Activated CD8-positive, alpha-beta memory T cell treated with anti-CD3 and anti-CD28 coated beads for 48 hours (primary cell): ENCODE measurements at places on chromosomes 11 and 22.

GRCh38 chr11:79397252-79397651 is 43.6 kb downstream of the TENM4 start:
- no peak for DNase-seq

DNA sequence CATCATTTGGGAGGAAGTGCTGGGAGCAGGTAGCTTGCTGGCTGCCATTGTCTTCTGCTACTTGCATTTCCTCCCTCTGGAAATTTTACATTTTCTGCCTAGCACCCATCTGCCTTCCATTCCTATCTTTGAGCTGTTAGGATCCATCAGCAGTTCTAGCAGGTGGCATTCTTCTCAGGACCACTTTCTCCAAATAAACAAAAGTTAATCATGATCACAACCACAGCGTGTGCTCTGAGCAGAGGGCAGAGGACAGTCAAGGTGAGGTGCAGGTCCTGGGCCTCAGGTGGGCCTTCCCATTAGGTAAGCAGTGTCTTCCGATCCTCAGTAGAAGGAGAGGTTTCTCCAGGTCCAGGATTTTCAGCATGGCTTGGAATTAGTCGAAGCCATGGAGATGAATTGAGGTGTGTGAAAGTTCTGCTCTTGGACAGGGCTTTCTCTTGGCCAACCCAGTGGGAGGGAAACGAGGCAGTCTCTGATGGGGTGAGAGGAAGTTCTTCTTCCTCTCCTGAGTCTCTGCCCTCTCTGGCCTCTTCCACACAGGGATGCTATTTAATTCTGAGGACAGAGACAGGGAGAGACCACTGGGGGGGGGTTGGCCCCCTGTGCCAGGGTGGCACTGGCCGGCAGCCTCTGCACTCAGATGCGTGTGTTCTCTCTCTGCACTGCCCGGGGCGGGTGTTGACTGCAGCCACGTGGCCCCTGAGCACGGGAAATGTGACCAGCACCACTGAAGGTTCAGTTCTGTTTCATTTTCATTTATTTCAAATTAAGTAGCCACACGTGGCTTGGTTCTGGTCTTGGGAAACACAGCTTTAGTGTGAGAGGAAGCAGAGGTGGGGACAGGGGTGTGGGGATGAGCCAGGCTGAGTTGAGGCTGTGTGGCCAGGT is 170.8 kb downstream of the TBC1D22A start:
- DNase-seq: no peak

DNA sequence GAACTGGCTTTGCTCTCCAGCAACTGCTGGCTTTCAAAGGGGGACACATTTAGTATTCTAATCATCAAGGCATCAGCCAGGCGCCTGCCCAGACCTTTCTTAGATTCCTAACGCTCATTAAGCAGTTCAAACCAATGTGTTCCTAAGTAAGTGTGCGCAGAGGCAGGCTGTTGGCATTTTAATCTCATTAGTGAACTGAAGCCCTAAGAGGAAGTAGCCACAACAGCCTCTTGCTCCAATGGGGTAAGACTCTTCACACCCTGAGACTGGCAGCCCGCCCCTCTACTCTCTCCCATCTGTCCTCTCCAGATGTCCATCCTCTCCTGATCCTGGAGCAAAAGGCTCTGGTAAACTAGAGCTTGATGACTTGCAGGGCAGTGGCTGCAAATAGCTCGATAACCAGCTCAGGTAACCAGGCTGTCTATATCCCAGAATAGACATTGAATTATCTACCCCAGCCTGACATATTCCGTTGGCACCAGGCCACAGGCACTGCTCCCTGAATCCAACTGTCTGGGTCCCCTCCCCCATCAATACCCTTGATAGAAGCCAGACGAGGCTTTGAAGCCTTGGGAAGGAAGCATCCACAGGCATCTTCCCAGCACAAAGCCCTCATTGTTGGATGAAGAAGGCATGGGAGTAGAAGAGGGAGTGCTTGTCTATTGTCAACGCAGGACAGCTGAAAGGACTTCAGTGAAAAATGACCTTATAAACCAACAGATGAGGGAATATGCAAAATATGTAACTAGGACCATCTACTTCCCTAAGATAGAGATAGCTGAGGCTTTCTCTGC is 321.1 kb downstream of the TENM4 start:
- no peak for DNase-seq

GRCh38 chr11:115471367-115471766 is 32.8 kb downstream of the CADM1 start:
- DNase-seq: no peak

DNA sequence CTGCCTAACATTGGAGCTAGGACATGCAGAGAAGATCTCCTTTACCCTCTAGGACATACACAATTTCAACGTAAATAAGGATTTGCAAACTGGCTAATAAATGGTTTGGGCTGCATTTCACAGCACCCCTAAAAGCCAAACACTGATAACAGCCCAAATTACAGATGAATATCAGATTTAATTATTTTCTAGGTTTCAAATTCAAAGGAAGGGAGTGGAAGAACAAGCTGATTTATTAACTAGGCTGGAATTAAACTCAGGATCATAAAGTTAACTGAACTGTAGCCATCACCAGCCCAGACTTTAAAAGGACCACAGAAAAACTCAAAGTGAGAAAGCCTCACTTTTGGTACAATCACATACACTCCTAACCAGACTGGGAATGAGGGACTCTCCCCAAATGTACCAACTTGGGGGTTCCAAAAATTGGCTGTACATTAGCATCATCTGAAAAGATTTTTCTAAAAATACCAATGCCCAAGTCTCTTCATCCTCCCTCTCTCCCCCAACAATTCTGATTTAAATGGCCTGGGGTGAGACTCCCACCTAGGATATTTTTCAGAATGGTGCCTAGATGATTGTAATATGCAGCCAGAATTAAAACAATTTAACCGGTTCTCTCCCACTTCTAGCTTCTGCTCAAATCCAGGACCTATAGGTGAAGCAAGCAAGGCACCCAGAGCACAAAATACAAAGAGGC is 43.5 kb downstream of the SYTL2 start:
- no peak for DNase-seq

DNA sequence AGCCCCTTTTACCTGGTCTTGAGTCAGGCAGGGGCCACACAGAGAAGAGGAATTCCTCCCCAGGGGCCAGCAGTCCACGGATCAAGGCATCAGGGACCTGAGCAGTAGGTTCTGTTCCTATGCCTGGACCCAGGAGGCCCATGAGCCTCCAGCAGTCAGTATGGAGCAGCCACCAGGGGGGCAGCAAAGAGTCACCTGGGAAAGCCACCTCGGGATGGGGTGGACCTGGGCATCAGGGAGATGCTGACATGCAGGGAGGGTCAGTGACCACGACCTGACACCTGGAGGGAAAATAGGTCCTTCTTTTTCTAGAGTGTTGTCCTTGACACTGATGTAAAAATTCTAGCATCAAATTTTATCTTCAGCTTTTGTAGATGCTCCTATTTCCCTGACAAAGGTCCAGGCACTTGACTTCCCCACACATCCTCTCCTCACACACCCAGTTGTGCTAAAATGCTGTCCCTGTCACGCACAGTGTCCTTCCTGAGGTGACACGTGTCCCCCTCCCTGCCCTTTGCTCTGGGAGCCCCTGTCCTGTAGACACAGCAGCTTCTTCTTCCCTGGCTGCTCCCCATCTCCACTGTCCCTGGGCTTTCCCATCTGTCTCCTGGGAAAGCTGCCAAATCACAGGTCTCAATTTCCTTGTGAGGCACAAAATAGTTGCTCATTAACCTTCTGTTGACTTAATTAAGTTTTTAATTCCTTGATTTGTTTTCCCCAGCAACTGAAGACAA is 70.0 kb upstream of the IGLL5 start:
- DNase-seq: no peak

DNA sequence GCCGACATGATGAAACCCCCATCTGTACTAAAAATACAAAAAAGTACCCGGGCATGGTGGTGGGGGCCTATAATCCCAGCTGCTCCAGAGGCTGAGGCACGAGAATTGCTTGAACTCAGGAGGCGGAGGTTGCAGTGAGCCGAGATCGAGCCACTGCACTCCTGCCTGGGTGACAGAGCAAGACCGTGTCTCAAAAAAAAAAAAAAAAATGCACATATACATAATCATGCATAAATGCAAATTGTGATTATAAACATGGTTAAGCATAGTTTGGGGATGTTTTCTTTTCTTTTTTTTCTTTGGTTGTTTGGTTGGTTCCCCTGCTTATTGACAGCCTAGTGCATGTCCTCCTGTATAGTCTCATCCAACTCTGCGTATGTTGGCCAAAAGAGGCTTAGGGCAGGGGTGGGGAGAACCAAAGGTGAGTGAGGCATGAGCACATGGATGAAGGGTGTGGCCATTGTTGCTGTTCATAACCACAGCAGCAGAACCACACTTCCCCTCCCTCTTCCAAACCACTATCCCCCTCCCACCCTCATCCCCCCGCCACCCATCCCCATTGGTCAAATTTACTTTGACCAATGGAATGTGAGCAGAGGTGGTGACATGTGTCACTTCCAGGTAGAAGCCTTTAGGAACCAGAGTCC is 6.9 kb upstream of the VPS37C start:
- no peak for DNase-seq

GRCh38 chr11:130051082-130051481 is 18.6 kb upstream of the APLP2 start:
- no peak for DNase-seq

GRCh38 chr11:70278994-70279393 is 8.5 kb downstream of the PPFIA1 start:
- DNase-seq: no peak

- DNase-seq: no peak
Measured at GRCh38 chr11:87368151-87368550, 330.4 kb downstream of the TMEM135 start.

DNA sequence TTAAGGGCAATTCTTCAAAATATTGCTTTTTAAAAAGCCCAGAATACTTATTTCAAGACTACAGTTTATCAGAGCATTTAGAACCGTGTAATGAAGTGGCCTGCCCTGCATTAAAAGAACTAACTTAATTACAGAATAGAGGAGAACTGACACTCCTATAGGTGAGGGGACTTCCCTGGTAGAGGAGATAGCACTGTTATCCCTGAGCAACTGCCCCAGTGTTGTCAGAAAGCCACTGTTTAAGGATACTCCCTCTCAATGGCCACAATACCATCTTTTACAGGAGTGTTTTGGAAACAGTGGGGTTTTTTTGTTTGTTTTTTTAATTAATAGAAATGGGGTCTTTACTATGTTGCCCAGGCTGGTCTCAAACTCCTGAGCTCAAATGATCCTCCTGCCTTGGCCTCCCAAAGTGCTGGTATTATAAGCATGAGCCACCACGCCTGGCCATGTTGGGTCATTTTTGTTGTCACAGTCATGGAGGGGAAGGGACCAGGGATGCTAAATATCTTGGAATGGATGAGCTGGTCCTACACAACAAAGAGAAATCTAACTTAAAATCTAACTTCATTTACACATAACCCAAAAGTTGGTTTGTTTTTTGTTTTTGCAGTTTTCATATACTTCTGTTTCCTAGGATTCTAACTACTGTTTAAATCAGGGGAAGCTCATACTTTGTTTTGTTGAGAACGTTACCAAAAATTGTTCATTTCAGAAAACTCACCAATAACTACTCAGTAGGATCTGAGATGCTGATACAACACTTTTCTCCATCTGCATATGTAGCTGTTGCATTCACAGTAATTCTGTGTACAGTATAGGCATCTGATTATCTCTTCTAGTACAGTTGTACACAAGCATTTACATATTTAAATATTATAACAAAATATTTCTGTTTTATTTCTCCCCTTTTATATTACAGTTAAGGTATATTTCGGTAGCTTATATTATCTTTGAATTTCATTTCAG is 8.1 kb downstream of the RPL27A start:
- DNase-seq: no peak

- DNase-seq: peak; percentile 34
Measured at GRCh38 chr22:30005213-30005857, 74.9 kb upstream of the HORMAD2 start.

GRCh38 chr11:122656073-122656630 is 630 bp downstream of the UBASH3B start:
- DNase-seq: peak; percentile 47

DNA sequence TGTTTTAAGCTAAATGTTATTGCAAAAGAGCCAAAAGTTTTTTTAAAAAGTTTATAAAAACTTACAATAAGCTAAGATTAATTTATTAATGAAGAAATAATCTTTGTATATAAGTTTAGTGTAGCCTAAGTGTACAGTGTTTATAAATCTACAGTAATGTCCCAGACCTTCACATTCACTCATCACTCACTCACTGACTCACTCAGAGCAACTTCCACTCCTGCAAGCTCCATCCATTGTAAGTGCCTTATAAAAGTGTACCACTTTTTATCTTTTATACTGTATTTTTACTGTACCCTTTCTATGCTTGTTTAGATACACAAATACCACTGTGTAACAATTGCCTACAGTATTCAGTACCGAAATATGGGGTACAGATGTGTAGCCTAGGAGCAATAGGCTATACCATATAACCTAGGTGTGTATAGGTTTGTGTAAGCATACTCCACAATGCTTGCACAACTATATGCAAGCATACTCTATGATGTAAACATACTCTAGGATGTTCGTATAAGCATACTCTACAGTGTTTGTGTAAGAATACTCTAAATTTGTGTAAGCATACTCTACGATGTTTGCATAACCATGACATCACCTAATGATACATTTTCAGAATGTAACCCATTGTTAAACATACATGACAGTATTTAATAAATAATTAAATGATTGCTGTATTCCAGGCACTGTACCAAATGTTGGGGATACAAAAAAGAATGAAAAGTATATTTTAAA is 953.0 kb downstream of the KCNA4 start:
- no peak for DNase-seq

GRCh38 chr22:44224166-44224565 is 43.4 kb downstream of the PARVG start:
- no peak for DNase-seq

DNA sequence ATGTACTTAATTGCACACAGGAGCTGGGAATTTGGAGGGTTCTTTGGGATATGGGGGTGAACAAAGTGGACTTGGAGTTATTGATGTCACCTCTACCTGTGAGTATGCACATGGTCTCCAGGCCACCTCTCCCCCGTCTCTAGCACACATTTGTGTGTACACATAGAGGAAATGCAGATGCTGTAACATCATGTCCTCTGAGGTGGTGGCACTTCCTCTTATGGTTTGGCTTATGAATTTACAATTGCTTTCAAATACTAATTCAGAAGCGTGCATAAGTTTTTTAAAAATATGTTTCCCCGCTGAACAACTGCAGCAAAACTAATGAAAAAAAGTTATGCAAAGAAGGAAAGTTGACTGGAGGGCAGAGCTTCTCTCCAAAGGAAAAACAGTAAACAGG is 152.0 kb upstream of the TENM4 start:
- no peak for DNase-seq

GRCh38 chr11:62489204-62489603 is 57.4 kb downstream of the AHNAK start:
- DNase-seq: no peak

- no peak for DNase-seq
Measured at GRCh38 chr11:126332221-126332711, 23.2 kb upstream of the ST3GAL4 start.

- DNase-seq: no peak
Measured at GRCh38 chr22:19874307-19875060, 19.8 kb upstream of the GNB1L start.
